Islet precursor cell (in vitro differentiated cells): ENCODE measurements at places on chromosomes 7 and 10.

DNA sequence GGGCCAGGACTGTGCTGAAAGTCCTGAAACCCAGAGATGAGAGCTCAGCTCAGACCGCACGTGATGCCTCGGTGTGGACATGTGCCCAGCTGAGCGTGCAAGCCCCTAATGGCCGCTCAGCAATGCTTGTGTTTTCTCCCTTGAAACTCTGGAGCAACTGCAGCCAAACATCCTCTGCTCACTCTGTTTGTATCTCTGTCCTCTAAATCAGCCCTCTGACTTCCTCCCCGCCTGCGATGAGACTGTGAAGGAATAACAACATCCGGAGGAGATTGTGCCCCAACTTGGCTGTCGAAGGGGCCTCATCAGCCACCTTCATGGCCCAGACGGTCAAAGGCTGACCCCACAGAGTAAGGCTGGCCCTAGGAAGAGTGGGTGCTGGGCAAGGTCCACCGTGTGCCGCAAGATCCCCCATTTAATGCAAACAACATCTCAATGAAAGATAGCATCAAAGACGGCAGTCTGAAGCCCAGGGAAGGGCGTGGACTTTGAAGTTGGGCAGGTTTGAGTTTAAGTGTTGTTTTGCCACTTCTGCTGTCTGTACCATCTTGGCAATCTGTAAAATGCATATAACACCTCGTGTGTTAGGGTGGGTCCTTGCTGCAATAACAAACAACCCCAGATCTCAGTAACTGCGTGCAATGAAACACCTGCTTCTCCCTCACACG lies 39.9 kb downstream of the CALML3 start:
- no peak for DNase-seq

DNA sequence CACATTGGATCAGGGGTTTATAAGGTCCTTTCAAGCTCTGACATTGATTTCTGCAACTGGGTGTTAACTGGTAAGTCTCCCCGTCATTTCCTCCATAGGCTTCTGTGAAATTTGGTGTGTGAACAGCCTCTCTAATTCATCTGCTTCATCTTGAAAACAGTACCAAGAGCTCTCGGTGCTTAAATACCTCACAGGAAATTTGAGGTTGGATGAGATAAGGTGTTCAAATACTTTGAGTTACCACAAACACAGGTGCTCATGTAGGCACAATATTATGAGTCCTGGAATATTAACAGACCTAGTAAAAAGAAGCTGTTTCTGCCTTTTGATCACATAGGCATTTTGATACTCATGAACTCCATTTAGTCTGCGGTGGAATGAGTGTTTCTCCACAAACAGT lies 85.2 kb downstream of the RTKN2 start:
- no peak for DNase-seq

DNA sequence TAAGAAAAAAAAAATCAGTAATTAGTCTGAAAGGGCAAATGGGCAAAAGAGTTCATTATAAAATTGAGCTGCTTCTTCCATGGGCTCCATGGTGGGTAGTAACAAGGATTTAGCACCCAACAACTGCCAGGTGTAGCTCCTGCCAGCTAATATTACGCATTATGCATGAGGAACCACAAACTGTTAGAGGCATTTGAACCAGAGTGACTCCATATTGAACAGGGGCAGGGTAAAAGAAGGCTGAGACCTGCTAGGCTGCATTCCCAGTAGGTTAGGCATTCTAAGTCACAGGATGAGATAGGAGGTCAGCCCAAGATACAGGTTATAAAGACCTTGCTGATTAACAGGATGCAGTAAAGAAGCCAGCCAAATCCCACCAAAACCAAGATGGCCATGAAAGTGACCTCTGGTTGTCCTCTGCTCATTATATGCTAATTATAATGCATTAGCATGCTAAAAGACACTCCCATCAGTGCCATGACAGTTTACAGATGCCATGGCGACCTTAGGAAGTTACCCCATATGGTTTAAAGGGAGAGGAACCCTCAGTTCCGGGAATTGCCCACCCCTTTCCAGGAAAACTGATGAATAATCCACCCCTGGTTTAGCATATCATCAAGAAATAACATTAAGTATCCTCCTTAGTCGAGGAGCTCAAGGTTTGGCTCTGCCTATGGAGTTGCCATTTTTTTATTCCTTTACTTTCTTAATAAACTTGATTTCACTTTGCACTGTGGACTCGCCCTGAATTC lies 8.7 kb upstream of the PAPSS2 start:
- DNase-seq, result no peak

GRCh38 chr7:2621948-2622640 lies 9.7 kb upstream of the TTYH3 start:
- DNase-seq, result peak; percentile 86

- DNase-seq, result no peak
Measured at GRCh38 chr7:26208040-26208439, 6.5 kb downstream of the CBX3 start.

GRCh38 chr10:46222364-46222935 lies 64.3 kb upstream of the ANTXRL start:
- DNase-seq, result peak; percentile 11

DNA sequence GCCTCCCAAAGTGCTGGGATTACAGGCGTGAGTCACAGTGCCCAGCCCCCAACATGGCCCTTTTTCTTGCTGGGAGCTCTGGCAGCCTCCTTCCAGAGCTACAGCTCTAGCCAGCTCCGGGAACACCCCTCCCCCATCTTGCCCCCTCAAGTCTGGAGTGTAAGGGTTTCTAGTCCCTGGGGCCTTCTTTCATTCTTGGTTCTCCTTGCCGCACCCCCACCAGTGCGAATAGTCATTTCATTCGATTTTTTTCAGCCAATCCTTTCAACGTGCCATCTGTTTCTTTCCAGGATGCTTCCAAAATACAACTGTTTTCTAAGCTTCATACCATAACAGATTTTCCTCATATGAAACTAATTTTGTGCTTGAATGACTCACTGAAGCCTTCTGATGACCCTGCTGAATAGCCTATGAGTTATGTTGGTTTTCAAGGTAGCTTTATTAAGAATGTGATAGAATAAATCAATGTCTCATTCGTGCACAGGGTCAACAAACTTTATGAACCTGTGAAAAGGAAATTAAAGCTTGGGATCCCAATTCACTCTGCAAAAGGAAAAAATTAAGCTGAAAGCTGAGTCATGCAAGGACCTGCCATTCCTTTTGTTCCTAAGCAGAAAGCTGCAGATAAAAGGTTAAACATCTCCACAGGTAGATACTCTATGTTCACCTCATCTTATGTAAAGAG lies 38.6 kb downstream of the CDC14C start:
- peak; percentile 75 for DNase-seq

GRCh38 chr7:1080252-1080920 lies 7.5 kb upstream of the GPER1 start:
- no peak for DNase-seq

DNA sequence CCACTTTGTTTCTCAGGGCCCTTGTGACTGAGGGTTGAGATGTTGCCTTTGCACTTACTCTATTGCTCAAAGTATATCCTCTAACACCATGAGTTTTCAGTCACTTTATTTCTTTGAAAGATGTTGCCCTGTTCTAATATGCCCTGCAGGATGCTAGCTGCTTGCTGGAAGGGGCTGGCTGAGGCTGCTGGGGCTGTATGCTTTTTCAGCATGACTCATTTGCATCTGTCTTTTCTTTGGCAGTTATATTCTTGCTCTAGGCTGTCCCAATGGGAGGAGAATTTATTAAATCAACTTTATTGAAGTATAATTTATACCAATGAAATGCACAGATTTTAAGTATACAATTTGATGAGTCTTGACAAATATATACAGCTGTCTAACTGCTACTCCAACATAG lies 157.7 kb downstream of the PLPP4 start:
- DNase-seq, result no peak

GRCh38 chr10:72039377-72039776 lies 49.0 kb downstream of the SPOCK2 start:
- peak; percentile 67 for DNase-seq

- DNase-seq, result no peak
Measured at GRCh38 chr10:51100221-51100620, 25.9 kb downstream of the PRKG1 start.

DNA sequence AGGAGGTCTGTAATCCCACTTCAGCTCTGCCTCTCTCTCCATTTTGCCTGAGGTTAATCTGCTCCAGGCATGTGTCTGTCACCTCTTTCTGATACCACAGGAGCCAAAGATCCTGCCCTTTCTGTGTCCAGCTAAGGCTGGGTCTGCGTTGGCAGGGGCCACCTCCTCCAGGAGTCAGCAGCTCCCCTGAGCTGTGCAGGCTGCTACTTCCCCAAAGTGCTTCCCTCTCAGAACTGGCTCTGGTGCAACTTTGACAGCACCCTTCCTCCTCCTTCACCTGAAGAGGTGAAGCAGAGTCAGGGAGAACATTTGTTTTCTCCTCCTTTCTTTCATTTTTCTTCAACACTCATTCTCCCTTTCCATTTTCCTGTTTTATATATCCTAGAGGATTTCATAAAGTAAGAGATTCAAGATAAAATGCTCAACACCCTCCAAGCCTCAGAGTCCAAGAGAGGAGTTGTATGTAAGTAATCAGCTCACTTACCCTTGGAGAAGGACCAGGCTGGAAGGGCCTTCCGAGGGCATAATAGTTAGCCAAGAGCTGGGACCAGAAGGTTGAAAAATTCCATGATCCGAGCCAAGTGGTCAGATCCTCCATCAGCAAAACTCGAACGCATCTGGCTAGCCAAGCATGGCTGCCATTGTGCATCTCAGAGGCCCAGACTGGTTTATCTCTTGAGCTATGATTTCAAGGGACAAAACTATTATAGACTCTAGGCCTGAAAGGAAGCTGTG lies 257.3 kb downstream of the PTEN start:
- DNase-seq, result no peak

- DNase-seq, result no peak
Measured at GRCh38 chr10:89078724-89079672, 88.4 kb downstream of the FAS start.

DNA sequence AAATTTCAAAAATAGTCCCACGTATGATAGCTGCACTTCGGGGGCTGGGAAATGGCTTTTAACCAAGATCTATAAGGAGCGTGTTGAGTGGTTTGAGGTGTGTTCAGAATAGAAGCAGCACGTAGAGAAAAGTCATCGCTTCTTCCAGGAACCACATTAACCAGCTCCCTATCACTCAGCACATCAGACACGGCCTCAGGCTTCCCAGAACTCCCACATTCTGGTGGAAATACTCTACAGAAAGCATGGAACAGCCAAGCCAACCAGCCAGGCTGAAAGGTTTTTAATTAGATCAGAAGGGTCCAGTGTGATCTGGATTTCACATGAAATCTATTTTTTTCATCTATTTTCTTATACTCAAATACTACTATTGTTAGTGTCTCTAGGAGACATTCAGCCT lies 231.5 kb upstream of the NRP1 start:
- peak; percentile 88 for DNase-seq

- DNase-seq, result peak; percentile 93
Measured at GRCh38 chr10:95295031-95295755, 4.4 kb upstream of the PDLIM1 start.

DNA sequence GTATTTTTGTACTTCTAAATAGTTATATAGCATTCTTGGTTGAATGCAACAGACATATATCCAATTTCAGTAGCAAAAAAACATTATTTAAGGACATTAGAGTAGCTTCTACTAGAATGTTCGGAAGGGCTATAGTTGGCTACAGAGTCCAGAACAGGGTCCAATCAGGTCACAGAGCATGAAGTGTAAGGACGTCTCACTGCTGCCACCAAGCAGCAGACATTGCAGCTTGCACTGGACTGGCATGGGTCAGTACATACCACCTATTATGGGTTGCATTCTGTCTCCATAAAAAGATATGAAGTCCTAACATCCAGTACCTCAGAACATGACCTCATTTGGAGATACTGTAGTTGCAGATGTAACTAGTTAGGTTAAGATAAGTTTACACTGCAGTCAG lies 87.3 kb downstream of the LHFPL3 start:
- DNase-seq, result no peak

DNA sequence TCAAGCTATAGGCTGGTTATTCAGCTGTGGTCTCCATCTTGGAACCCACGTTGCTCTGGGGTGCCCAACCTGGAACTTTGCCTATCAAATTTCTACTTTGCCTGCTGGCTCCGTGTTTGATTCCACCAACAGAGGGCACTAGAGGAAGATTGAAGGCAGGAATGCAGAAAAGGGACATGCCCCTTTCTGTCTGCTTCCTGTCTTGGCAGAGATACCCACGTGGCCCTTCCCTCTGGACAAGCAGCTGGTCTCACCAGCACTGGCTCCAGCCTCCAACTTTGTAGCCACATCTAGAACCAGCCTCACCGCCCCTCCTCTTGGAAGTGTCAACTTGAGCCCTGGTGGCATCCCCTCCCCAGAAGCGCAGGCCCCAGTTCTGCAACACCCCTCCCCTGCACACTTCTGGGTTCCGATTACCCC lies 52.1 kb upstream of the ZNF438 start:
- peak; percentile 71 for DNase-seq

GRCh38 chr7:158682456-158682855 lies 22.1 kb downstream of the NCAPG2 start:
- DNase-seq, result no peak

DNA sequence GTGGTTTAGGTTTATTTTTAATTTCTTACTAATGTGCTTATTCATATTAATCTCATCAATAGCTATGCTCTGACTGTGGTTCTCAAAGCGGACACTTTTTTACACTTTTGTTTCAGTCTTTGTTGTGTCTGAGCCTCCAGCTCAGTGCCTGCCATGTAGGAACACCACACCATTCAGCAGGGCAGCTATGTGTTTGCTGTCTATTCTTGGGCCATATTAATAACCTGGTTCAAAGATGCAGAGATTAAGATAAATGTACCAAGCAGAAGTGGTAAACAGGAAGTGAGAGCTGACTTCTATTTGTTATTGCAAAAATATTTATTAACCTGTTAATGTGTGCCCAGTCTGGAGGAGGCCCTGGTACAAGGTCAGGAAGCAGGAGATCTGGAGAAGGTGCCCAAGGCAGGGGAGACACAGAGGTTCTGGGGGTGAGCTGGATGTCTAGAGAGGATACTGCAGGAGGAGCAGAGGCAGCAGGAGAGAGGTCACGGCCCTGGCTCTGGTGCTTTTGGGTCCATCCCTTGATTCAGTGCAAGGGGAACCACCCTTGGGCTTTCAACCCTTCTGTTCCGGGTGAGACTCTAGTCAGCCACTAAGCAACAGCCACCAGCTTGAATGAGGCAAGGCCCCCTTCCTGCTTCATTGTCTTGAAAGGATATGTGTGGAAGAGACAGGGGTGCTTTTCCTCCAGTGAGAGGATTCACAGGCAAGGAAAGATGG lies 1.9 kb downstream of the TBXAS1 start:
- no peak for DNase-seq

- no peak for DNase-seq
Measured at GRCh38 chr10:108388706-108389105, 1224.2 kb upstream of the SORCS1 start.

- DNase-seq, result no peak
Measured at GRCh38 chr7:132275416-132276233, 300.6 kb downstream of the PLXNA4 start.

- no peak for DNase-seq
Measured at GRCh38 chr10:7320072-7320471, 90.8 kb downstream of the SFMBT2 start.

GRCh38 chr7:130490888-130491804 lies 739 bp upstream of the MEST start:
- peak; percentile 69 for DNase-seq

GRCh38 chr10:36373424-36374096 lies 731.5 kb upstream of the FZD8 start:
- no peak for DNase-seq
